ENCODE measurements at places on chromosomes 12 and 14.
A peak's percentile ranks its signal among the peaks of the same experiment; 100 is the strongest.

- peak; percentile 29 for DNase-seq
Observed at GRCh38 chr14:92846162-92846897, 52.2 kb downstream of the GOLGA5 start.

DNA sequence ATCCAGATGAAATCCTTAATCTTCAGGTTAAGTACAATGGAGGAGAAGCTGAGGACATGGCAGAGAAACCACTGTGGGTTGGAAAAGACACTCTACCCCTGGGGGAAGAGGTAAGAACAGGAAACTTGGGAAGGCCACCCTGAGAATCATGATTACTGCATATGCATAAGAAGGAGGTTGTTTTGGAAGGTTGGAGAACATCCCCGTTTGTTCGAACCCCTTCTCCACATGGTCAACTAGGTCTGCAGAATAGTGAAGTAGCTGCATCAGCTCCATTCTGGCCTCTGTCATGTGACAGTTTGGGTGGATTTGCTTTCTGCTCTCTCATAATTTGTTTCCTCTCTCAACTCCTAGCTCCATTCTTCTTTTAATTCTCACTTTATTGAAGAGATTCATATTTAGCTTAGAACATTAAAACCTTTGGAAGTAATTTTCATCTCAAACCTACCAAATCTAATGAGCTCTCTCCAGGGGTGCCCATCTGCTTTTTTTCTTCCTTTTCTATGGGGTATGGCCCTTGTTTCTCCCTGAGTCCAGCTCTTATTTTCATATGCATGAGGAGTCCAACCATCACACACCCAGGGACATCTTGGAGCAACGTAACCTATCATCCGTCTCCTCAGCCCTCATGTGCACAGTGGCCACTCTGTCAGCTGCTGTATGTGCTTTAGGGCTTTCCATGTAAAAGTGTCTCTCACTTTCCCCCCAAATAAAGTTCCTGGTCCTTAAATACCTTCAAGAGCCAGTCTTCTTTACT lies 820.3 kb downstream of the TMEM121 start:
- DNase-seq: no peak

DNA sequence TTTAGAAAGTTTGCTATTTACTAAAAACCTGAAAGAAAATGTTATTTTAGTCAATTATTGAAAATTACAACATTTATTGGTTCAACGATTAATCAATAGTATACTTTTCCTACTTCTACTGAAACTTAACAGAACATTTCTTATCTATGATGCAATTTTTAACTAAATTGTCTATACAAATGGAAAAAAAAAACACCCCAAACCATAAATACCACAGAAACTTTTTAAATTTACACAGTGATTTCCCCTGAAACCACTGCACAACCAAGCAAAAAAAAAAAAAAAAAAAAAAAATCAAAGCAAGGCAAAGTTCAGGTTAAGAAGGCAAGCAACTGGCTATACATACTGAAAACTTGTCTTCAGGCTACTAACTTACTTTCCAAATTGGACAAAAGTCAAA lies 71.9 kb upstream of the POC1B start:
- no peak for DNase-seq

GRCh38 chr12:71967211-71967610 lies 28.6 kb downstream of the TPH2 start:
- no peak for DNase-seq

- no peak for DNase-seq
Observed at GRCh38 chr14:57848786-57849185, 17.1 kb downstream of the SLC35F4 start.

GRCh38 chr12:92550661-92551060 lies 152.1 kb upstream of the PLEKHG7 start:
- no peak for DNase-seq

GRCh38 chr14:23327947-23328744 lies 6.9 kb downstream of the PABPN1 start:
- peak; percentile 75 for DNase-seq

- no peak for DNase-seq
Observed at GRCh38 chr12:26493656-26494055, 298.3 kb downstream of the SSPN start.

GRCh38 chr12:2383325-2384028 lies 330.7 kb downstream of the CACNA1C start:
- DNase-seq: no peak

DNA sequence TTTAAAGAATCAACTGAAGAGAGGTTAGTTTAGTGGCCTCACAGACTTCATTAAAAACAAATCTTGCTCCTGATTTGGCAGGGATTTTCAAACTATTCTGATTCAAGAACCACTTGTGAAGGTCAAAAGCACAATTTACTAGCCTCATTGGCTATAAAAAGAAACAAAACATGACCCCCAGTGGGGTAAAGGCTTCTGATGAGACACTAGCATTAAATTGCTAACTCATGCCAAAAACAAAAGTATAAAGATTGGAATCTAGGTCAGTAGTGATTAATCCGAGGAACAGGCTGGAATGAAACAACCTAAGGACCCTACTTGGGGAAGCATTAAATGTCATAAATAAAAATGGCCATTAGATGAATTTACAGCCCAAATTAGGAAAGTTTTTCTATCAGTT lies 312.3 kb downstream of the PAWR start:
- no peak for DNase-seq

DNA sequence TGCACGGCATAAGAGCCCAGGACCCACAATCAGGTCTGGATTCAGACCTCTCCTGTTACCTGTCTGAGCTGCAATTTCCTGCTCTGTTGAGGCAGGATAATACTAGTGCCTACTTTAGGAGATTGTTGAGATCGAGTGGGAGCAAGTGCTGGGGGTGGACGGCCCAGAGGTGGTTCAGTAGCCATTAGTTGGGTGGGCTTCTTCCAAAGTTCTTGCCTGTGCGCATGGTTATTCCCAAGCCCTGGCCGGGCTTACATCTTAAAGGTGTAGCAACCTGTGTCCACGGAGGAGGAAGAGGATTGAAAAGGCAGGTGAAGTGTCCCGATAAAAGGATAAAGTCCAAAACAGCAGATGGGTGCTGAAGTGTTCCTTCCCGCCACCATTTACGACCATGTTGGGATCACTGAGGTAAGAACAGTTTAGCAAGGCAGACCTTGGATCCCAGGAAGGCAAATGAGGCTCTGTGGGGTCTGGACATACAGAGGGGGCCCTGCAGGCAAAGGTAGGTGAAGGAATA lies 33.8 kb downstream of the ACACB start:
- DNase-seq: no peak
